KBM-7 (cell line): ENCODE measurements at places on chromosomes 2 and 18.

GRCh38 chr2:73085691-73086090, 14.2 kb upstream of the SFXN5 start:
- peak; percentile 80 for DNase-seq

- DNase-seq, result peak; percentile 59
These were observed 40.5 kb upstream of the REL start for GRCh38 chr2:60840880-60841279.

- DNase-seq, result no peak
These were observed 44.3 kb downstream of the LMAN2L start for GRCh38 chr2:96695602-96696001.

- no peak for DNase-seq
These were observed 28.1 kb upstream of the ASPRV1 start for GRCh38 chr2:69989441-69990105.

GRCh38 chr18:3500016-3500415, 50.0 kb downstream of the TGIF1 start:
- no peak for DNase-seq

GRCh38 chr2:234793212-234793785, 158.5 kb upstream of the SH3BP4 start:
- DNase-seq, result no peak

DNA sequence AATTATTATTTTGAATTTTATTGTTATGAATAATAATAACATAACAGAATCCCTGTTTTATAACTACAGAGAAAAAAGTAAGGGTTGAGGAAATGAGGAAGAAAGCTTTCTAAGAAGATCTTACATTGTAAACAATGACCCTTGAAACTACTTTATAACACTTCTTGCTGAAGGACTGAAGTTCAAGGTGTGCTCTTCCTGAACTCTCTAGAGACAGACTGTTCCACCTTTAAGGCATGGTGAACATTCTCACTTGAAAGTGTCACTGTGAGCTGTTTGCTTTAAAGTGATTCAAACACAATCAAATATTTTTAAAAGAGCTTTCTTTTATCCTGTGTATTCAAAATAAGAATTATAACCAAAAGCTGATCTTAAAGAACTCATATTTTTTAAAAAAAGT, 131.5 kb downstream of the DNAH7 start:
- no peak for DNase-seq

DNA sequence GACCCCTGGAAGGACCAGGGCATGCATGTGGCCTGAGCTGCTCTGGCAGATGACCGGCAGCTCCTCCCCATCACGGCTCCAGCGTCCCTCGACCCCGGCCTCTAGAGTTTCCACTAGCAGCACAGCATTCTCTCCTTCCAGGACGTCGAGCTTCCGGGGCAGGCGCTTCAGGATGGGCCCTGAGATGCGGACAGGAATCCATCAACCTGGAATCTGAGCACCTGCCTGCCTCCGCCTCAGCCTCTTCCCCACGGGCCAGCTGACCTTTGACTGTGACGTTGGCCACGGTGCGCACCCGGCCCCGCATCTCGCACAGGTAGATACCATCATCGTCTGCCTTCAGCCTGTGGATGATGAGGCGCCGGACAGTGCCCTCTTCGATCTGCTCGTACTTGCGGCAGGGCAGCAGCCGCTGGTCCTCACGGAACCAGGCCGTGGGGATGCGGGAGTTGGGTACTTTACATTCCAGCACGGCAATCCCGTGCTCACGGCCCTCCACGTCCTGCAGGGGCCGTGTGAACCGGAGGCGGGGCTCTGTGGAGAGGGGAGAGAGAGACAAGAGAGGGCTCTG, 3.5 kb downstream of the OBSL1 start:
- no peak for DNase-seq

- no peak for DNase-seq
These were observed 168.9 kb downstream of the UPP2 start for GRCh38 chr2:158270536-158270935.

- DNase-seq, result no peak
These were observed 75.5 kb upstream of the ST8SIA3 start for GRCh38 chr18:57276829-57277228.
